ENCODE measurements at places on chromosomes 2 and 18.

DNA sequence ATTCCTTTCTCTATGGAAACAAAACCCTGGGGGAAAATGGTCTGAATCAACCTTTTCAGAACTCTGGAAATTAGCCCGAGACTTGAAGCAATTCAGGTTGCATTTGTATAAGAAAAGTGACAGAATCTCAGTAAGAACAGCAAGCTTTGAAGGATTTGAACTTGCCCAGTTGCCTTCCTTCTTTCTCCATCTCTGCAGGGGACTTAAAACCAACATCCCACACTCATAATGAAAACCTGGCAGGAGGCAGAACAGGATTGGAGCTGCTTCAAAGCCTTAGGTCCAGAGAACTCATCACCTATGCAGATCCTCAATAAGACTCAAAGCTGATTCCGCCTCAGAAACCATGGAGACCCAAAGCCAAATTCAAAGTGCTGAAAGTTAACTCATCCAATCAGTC is 790.5 kb upstream of the ID2 start:
- no peak for DNase-seq

DNA sequence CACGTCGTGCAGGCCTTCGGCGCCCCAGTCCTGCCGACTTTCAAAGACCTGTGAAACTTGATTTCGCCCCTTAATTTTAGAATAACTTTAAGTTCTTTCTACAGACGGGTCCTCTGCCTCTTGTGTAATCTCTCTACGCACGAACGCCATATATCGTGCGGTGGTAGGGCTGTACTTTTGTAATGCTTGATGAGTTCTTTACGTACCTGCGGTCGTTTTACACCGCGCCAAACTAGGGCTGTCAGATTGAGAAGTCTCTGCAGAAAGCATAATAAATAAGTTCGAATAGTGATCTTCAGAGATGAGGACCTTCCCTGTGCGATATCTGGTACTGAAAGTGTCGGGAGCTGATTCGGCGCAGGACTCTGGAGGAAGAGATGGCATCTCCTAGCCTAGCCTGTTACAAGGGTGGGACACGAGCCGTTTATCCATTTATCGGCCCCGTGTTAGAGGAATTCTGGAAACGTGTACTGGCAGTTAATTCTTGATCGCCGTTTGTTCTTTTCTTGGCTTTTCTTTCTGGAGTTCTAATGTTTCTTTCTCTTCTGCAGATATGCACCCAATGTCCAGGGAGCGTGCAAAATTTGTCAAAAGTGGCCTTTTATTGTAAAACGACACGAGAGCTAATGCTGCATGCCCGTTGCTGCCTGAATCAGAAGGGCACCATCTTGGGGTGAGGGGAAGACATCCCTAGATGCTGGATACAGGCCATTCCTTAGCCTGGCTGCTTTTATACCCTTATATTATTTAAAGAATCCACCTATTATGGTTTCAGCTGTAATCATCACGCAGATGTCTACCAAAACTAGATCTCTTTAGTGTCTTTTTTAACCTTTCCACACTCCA is 781 bp upstream of the SLC5A6 start:
- peak; percentile 50 for DNase-seq

DNA sequence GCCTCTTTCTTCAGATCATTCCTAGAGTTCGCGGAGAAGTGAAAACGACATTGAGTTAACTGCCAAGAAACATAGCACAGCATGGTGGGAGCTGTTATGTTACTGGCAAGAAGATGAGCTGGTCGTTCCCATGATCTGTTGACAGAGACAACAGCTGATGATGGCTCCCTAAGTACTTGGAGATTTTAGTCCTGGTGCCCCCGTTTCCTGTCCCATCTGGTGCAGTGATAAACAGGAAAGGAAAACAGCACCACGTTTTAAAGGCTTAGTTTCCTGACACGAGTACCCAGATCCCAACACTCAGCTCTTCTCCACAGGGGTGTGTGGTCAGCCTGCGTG is 56.4 kb upstream of the KCNG2 start:
- DNase-seq, result no peak

- DNase-seq, result no peak
Measured at GRCh38 chr2:233301811-233302210, 5.8 kb upstream of the SAG start.

DNA sequence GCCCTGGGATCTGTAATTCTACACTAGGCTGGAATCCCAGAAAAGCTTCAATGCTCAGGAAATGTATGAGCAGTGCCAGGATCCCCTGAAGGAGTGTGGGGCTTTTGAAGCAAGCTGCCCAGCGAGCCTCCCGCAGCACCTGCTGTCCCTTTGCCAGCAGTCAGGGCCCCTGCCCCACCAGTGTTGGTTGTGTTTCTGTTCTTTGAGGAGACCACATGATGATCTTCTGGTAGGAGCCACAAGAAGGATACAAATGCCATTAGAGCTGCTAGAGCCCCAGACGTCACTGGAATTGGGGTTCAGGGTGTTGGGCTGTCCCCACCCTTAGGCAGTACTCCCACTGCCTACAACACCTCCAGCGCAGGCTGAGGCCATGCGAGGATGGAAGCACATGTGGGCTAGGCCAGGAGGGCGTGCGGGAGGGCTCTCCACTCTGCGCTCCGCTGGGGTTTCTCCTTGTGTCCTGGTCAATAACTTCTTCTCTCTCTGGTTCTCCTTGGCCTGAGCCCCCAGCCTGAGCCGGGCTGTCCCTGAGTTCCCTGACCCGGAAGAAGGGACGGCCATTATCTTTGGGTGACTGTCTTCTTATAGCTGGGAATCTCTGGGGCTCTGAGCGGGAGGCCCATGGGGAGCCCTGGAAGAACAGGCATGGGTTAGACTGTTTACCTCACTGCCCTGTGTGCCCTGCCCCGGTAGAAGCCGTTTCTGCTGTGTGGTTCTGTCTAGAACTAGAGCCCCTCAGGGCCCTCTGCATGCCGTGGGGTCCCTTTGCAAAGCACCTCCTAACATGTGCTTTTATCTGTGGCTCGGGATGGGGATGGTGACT is 73.9 kb downstream of the LRRFIP1 start:
- DNase-seq, result no peak

- DNase-seq, result no peak
Measured at GRCh38 chr2:138355244-138355643, 146.3 kb upstream of the SPOPL start.

- no peak for DNase-seq
Measured at GRCh38 chr2:66693076-66693965, 258.4 kb downstream of the MEIS1 start.

DNA sequence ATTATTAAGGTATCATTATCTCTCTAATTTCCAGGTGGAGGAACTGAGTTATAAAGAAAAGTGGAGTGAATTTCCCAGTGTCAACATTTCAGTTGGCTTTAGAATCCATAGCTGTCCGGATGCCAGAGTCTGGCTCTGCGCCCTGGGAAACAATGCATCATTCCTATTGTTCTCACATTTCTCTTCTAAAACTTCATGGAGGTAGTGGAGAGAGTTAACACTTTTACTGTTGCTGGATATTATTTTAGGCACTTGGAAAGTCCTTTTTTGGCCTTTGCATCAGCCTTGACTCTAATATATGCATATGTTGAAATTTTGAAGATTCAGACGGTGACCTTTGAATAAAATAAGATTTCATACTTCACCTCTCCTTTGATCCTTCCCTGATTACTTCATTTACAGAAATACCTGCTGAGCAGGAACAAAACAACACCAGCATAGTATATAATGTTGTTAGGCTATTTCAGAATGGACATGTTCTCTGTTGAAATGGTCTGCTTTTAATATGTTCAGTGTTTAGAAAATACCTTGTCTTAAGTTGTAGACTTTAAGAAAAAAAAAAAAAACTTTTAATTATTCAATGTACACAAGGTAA is 148.8 kb downstream of the EPHA4 start:
- DNase-seq, result no peak

DNA sequence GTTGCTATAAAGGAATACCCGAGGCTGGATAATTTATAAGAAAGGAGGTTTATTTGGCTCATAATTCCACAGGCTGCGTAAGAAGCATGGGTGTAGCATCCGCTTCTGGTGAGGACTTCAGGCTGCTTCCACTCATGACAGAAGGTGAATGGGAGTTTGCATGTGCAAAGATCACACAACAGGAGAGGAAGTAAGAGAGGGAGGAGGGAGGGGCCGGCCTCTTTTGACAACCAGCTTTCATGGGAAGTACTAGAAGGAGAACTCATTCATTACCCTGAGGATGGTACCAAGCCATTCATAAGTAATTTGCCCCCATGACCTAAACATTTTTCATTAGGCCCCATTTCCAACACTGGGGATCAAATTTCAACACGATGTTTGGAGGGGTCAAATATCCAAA is 386.8 kb upstream of the NETO1 start:
- no peak for DNase-seq

GRCh38 chr2:27647289-27647688 is 16.1 kb downstream of the SUPT7L start:
- DNase-seq, result no peak

GRCh38 chr2:102083393-102083703 is 59.2 kb upstream of the IL1R1 start:
- no peak for DNase-seq

GRCh38 chr2:170425281-170425751 is 247.4 kb downstream of the MYO3B start:
- DNase-seq, result no peak

GRCh38 chr2:217552081-217552480 is 450.7 kb downstream of the TNS1 start:
- DNase-seq, result no peak

GRCh38 chr2:53998834-53999233 is 28.0 kb upstream of the PSME4 start:
- no peak for DNase-seq

DNA sequence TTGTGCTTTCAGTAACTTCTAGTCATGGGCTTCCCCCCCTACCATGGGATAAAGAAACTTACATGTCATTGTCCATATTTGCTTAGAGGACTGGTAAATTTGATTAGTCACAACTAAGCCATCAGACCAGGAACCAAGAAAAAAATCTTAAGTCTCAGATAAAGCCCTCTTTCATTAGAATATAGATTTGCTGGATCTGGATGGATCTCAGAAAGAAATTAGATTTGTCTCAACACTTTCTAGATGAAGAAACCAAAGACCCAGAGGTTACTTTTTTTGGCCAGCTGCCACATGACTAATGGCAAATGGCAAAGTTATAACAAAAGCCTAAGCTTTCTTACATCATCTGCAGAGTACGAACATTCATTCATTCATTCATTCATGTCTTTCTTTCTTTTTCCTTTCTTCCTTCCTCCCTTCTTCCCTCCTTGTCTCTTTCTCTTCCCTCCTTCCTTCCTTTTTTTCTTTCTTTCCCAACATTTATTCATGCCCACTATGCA is 60.2 kb downstream of the CDCA7 start:
- DNase-seq, result peak; percentile 28

DNA sequence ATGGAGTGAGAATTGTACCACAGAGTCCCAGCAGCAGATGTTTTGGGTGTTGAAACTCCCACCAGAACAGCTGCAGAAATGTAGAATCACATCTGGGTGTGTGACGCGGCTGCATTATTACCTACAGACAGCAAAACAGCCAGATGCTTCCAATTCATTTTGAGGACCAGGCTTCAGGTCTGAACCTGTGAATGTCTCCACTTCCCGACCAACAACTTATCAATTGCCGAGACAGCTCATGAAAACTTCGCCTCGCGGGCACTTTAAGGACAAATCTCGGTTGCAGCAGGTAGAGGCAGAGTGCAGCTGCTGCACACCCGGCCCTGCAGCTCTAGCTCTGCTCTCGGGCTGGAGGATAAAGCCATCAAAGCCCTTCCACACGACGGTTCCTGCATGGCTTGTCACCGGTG is 202.0 kb downstream of the HRH4 start:
- no peak for DNase-seq

- no peak for DNase-seq
Measured at GRCh38 chr2:80737047-80737446, 432.5 kb upstream of the LRRTM1 start.

DNA sequence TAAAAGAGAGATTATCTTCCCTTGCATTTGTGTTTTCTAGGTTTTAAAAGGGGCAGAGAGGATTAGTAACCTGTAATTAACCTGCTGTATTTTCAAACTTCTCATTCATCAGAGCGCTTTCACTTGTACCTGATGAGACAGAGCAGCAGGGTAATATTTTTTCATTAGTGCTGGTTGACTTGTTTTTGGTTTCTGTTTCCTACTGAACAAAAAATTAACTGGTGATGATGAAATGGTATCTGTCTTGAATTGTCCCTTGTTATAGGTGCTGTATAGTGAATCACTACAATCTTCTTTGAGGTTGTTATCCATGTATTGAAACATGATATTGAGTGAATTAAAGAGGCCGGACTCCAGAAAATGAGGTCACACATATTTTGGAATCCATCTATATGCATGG is 37.9 kb downstream of the CDH20 start:
- DNase-seq, result no peak

DNA sequence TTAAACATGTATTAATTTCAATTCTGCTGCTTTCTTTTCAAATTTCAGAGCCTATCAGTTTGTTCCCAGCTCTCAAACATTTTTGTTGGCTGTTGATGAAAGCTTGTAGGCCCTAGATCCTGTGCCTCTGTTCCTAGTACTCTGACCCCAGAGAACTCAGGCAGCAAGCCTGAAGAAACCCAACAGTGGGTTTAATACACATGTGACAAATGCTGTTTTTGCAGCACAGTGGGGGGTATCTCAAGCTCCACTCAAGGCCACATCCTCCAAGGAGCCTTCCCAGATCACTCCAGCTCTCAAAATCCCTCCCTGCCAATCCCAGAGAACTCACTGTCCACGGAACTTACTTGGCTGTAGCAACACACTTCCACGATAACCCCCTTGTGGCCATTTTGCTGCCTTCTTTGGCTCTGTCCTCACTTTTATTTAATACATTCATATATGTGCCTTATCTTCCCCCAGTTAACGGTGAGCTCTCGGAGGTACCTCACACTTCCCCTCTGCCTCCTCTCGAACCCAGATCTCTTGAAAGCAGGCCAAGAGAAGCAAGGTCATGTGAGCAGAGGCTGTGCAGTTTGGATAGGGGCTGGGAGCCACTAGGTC is 122.4 kb downstream of the TNS1 start:
- no peak for DNase-seq

- DNase-seq, result no peak
Measured at GRCh38 chr2:12895017-12895416, 178.3 kb downstream of the TRIB2 start.

DNA sequence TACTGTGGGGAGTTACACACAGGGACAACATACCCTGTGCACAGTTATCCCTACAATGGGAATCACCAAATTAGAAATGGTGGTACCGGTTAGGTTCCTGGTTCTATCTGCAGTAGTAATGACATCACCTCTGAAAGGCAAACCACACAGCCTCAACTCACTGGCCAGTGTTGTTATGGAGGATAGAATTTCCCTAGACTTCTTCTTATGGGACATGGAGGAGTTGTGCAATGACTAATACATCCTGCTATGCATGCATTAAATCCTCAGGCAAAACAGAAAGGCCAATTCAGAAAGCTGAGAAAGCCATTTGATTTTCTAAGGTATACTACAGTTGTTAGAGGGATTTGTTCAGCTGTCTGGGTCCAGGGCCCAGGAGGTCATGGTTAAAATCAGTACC is 439.3 kb downstream of the TMX3 start:
- peak; percentile 15 for DNase-seq

GRCh38 chr2:236636714-236637470 is 67.3 kb downstream of the ACKR3 start:
- no peak for DNase-seq

- DNase-seq, result no peak
Measured at GRCh38 chr2:137764646-137765045, 199.6 kb upstream of the HNMT start.
